ENCODE measurements at places on chromosomes 5 and 9.

- DNase-seq = no peak
Measured at GRCh38 chr5:171379961-171380360, 7.7 kb upstream of the NPM1 start.

GRCh38 chr5:76473661-76474060 is 70.6 kb downstream of the IQGAP2 start:
- DNase-seq = peak; percentile 20

DNA sequence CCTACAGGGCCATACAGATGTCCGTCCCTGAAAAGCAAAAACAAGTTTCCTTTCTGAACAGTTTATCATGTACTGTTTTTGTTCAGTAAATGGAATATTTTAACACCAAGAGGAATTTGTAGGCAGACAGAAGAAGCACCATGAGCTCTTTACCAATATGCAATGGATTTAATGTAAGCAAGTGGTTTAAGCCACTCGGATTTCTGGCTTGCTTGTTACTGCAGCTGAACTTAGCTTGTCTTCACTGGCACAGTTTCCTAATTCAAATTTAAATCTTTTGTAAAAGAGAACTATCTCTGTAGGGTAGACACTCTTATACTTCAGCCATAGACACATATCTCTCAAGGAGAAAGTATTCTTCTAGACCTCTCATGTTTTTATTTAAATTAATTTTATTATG is 12.7 kb upstream of the EBF1 start:
- no peak for DNase-seq

DNA sequence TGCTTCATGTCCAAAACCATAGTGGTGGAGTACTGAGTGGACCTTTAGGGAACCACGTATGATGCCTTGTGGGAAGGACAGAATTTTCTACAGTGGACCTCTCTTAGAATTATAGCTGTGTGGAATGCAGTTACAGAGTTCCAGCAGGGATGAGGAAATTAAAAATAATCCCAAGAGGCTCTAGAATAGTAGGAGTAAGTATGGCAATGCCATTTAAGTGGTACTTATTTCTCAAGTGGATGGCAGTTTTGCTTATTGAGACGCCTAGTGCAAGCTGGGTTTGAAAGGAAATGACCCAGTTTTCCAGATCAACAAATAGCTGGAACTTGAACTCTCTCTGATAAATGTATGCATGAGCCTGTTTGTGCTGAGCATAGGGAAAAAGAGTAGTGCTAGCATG is 431.6 kb downstream of the PRR16 start:
- DNase-seq = no peak

GRCh38 chr9:117415358-117415914 is 579 bp upstream of the ASTN2 start:
- no peak for DNase-seq

DNA sequence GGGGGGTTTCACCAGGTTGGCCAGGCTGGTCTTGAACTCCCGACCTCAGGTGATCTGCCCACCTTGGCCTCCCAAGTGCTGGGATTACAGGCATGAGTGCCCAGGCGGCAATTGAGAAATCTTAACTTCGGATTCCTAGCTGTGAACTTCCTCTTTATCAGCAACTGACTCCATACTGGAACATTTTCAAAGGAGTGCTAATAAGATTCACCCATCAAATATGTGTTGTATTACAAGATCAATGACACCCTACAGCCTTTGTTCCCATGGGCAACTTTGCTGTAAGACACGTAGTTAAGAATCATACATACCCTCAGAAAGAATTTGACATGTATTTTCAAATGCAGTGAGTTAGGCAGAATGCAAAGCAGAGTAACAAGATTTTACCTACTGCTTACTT is 23.1 kb upstream of the ACOT12 start:
- DNase-seq = no peak

DNA sequence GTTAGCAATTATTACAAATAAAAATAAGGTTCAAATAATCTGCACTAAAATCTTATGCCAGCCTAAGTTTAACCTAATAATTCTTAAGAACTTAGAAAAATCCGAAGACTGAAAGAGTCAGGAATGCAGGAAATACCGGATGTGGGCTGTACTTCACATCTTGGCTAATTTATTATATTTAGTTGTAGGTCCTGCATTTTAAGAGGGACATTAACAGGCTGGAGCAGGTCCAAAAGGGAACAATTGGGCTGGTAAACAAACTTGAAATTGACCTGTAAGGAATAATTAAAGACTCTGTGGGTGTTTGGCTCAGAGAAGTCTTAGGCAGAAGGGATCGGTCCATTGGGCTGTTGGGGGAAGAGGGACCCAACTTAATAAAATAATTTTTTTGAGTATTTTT is 18.4 kb downstream of the GLRA1 start:
- no peak for DNase-seq

- no peak for DNase-seq
Measured at GRCh38 chr9:84153885-84154284, 173.3 kb downstream of the RMI1 start.

- no peak for DNase-seq
Measured at GRCh38 chr5:74510476-74511075, 130.0 kb downstream of the ENC1 start.

- no peak for DNase-seq
Measured at GRCh38 chr9:38338342-38339018, 54.0 kb upstream of the ALDH1B1 start.

DNA sequence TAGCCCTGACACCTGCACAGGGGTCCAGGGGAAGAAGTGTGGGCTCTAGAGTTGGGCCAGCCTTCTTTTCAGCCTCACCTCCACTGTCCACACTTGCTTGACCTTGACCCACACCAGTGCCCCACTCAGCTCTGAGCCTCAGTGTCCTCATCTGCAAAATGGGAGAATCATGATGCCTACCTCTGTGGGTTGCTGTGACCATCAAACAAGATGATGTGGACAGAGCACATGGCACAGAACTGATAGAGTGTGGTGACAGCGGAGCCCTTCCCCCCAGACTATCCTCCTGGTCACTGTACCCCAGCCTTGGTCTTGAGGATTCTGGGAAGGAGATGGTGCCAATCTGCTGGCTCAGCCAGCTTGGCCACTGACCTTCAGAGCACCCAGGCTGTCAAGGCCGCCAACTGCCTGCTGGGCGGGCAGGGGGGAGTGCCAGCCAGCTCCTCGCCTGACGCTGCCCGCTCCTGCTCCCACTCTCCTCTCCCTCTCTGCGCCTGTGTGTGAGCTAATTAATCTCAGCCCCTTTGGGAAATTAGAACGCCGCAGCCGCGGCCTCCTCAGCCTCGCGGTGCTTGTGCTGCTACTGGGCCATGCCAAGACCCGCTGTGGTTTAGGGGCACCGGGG is 16.7 kb downstream of the CXXC5 start:
- no peak for DNase-seq

GRCh38 chr5:156134216-156134615 is 192.7 kb upstream of the SGCD start:
- no peak for DNase-seq

GRCh38 chr5:1105350-1106265 is 6.3 kb downstream of the SLC12A7 start:
- DNase-seq = peak; percentile 29

DNA sequence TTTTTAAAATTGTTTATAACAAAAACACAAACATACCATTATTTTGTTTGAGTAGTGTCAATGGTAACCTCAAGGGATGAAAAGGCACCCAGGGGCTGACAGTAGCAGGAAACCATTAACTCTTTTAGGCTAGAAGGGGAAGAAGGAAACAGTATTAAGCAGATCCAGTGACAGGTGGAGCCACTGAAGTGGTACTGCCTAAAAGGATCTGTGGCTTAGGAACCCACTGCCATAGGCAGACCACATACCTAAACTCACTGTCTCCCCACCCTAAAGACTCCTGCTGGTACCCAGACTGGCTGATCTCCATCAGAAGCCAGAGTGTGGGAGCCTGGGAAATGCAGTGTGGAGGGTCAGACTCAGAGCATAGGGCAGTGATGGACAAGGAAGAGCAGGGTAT is 13.5 kb downstream of the RLN1 start:
- no peak for DNase-seq

DNA sequence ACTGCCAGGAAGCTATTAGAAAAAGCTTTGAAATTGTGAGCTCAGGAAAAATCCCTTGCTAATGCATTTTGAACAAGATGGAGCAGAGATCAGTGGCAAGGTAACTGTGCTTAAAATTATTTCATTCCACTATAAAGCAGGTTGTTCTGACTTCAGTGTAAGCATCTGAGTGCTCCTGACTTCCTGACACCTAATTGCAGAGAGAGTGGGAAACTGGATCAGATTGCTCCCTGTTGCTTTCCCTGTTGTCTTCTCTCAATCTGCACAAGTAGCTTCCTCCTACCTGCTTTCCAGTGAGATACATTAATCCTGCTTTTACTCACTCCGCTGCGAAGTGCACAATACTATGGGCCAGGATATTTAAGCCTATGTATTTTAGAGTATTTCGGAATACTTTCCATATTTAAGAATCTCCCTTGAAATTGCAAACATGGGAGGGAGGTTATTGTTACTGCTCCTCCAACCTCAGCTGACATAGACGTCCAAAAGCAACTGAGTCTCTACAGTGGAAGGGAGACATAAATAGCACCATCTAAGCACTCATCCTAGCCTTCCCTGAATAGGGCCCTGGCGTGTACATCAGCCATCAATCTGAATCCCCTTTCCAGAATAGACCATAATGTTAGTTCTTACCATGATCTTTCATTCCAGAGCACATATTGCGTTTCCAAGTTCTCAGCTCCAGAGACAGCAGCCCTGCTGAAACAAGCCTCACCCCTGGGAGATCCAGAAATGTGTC is 178.8 kb downstream of the PAM start:
- DNase-seq = no peak

GRCh38 chr5:82537687-82538306 is 259.6 kb upstream of the RPS23 start:
- DNase-seq = no peak

DNA sequence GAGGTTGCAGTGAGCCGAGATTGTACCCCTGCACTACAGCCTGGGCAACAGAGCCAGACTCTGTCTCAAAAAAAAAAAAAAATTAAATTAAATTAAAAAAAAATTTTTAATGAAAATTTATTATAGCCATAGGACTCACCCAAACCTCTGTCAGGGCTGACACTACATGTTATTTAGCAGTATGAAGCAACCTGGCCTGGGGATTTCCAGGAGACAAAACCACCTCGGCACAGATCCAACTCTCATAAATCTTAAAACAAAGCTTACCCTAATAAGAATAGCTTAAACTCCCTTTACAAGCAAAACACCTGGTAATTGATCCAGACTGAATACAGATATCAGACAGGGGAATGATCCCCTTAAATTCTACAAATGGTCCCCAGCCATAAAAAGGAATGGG is 38.4 kb downstream of the PPP1R2B start:
- DNase-seq = no peak

- DNase-seq = peak; percentile 79
Measured at GRCh38 chr9:5489630-5490490, 20.5 kb upstream of the PDCD1LG2 start.

GRCh38 chr9:12696931-12697622 is 3.9 kb downstream of the TYRP1 start:
- no peak for DNase-seq

- DNase-seq = no peak
Measured at GRCh38 chr5:59640411-59640810, 253.1 kb downstream of the PDE4D start.

- no peak for DNase-seq
Measured at GRCh38 chr9:136537411-136537810, 8.4 kb downstream of the NOTCH1 start.

DNA sequence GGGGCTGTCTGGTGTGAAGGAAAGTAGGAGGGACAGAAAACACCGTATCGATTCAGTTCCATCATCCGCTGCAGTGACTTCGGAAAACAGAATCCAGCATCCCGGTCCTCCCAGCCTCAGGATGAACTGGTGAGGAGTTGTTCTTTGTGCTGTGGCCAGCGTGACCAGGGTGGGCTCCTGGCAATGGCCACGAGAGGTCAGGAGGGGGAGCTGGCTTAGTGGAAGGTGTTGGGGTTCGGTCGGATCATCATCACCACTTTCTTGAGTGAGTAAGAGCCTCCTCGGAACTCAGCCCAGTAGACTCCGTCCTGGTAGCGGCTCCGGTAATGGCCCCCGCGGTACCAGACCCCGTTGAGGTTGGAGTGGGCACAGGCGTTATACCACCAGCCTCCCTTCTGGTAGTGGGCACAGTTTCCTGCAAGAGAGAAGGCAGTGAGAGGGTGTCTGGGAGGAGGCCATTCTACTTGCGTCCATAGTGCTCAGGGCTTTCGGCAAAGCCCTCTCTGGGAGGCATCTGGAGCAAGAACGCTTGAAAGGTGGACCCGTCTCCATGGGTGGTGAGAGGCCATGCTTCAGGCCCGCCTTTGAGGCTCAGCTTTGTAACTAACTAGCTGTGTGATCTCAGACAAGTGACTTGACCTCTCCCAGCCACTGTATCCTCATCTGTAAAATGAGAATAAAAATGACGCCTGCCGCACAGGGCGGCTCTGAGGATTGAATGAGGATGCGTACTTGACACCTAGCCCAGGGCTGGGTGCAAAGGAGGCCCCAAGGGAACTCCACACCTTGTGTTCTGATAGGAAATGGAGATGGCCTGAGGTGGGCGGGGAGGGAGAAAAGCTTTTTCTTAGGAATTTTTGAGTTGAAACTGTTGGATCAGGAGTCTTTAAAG is 33.5 kb downstream of the ANGPTL2 start:
- no peak for DNase-seq

DNA sequence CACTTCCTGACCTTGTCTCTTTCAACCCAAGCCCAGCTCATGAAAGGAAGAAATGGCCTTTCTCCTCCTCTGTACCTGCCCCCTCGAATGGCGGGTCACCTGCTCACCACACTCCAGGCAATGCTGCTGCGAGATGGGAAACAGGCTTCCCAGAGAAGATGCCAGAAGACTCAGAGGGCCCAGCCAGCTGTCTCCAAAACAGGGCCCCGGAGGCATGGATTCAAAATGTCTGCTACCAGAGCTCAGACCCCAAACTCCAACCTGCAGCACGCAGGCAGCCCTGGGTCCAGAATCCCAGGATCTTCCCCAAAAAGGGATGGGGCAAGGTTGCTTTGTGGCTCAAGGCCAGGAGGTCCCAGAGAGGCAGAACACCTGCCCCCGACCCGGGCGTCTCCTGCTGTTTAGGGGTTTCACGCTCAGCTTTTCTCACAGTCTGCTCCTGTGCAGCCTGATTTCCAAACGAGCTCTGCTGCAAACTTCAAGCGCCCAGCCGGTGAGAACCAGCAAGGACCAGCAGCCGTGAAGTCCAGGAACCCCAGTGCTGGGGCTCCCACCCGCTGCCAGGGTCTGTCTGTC is 42.5 kb downstream of the VAV2 start:
- DNase-seq = no peak

GRCh38 chr5:17340819-17341218 is 123.4 kb downstream of the BASP1 start:
- no peak for DNase-seq

DNA sequence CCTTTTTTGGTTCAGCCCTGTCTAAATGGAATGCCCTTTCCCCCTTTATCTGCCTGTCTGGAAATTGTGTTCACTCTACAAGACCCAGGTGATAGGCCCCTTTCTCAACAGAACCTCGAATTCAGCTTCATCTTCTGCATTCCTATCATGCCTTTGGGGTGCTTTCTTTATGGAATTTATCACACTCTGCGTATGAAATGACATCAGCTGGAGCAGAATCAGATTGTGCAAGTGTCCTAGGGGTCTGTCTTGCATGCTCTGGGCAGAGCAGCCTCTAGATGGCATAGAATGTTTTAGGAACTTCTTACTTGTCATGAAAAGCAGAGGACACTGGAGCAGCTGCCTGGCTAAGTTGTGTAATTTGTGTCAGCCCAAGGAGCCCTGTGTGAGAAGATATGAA is 84.9 kb downstream of the ISL1 start:
- no peak for DNase-seq

GRCh38 chr9:124006448-124007361 is 4.9 kb upstream of the LHX2 start:
- peak; percentile 75 for DNase-seq

Data from inflammatory macrophage (primary cell).